ENCODE measurements at places on chromosomes 5 and 9.

DNA sequence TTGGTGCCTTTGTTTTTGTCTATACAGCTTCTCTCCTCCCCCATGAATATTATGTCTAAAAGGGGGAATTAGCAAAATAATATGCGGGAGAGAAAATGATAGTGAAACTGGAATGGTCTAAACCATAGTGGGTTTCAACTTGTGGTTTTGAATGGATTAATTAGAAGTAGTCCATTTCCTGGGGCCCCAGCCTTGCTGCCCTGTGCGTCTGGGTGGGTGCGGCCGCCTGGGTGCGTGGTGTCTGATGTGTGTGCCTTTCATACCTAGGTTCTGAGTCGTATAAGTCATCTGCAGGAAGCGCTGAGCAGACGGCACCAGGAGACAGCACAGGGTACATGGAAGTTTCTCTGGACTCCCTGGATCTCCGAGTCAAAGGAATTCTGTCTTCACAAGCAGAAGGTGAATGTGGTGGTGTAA is 120.0 kb upstream of the CACNA1B start:
- no peak for DNase-seq

GRCh38 chr9:120579139-120580050 is 572 bp downstream of the CDK5RAP2 start:
- no peak for DNase-seq

GRCh38 chr5:110268283-110268682 is 458.2 kb downstream of the TMEM232 start:
- DNase-seq = no peak

DNA sequence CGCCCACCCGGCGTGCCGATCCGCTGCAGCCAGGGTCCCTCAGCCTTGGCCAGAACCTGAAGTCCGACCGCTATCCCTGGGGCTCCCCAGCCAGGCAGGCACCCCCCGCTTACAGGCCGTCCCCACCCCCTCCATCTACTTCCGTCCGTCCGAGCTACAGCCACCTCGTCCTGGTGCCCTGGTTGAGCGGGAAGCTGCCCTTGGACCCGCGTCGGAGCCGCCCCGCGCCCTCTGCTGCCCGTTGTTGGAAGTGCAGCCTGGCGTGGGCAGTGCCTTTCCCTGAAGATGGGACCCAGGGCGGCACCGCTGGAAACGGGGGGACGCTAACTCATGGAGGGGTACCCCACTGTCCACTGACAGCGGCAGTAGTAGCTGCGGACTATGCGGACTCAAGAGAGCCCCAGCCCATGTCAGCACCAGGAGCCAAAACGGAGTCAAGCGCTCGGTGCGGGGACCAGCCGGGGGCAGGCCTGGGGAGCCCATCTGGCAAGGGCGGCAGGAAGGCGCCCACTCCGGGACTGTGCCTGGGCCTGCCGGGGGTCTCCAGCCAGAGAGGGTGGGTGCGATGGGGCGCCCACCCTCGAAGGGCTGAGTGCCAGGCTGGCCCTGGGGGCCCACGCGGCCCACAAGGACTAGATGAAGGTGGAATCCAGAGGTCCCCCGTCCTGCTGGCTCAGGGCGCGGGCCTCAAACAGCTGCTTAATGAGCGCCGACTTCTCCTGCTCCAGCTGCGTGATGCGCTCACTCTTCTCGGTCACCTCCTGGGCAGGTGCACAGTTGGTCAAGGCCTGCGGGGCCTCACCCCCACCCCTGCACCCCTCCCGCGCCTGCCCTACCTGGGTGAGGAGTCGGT is 6.1 kb downstream of the SAPCD2 start:
- no peak for DNase-seq

- no peak for DNase-seq
These were observed 74.3 kb upstream of the SPEF2 start for GRCh38 chr5:35543408-35543807.

DNA sequence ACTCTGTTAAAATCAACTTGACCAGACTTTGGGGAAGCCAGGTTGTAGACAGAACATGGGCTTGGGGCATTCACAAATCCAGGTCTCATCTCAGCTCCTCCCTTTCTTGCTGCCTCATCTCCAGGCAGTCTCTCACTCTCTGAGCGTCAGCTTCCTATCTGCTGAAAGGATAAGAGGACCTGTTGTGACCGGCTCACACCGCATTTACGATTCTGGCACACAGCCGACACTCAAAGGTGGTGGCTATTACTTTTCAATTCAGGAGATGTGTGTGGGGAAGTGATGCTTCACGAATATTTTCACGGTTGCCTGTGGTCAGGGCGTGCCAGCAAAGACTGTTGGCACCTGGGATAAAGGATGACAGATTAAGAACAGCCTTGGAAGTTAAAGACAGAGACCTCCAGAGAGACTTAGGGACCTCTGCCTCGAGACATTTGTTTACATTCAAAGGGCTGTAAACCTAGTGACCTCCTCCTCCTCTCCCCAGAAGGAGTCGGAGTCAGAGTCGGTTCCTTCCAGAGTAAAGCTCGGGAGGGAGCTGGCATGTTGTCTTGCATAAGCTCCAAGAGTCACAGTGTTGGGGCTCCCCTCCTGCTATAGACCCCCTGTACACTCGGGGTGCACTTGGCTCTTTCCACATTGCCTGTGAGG is 83.2 kb downstream of the AK8 start:
- DNase-seq = no peak
